ENCODE measurements at places on chromosomes 1 and 21. TPM values are rescaled to one million over a fixed set of nuclear protein-coding genes. Genes with fewer than 3 reads are reported as not detected.

CYP4A11 gene
- not detected for polyA plus RNA-seq

KCNE2 gene
- polyA plus RNA-seq: not detected

SPOCD1 gene
- 40.1 TPM for polyA plus RNA-seq

SYNJ1 gene
- 4.0 TPM for polyA plus RNA-seq

FCRL6 gene
- 0.06 TPM for polyA plus RNA-seq

KCNA2 gene
- not detected for polyA plus RNA-seq

KCNK2 gene
- 0.08 TPM for polyA plus RNA-seq

PRDM16 gene
- polyA plus RNA-seq: not detected

TNFAIP8L2 gene
- 0.06 TPM for polyA plus RNA-seq

IVL gene
- not detected for polyA plus RNA-seq

LCE1A gene
- not detected for polyA plus RNA-seq

KIF14 gene
- 1.5 TPM for polyA plus RNA-seq

SETD4 gene
- 13.0 TPM for polyA plus RNA-seq

ATP6V0B gene
- 325 TPM for polyA plus RNA-seq

HMCN1 gene
- polyA plus RNA-seq: 24.1 TPM

RNU1-1 gene
- under 0.01 TPM for polyA plus RNA-seq
